ENCODE measurements at places on chromosomes 7 and 10.

DNA sequence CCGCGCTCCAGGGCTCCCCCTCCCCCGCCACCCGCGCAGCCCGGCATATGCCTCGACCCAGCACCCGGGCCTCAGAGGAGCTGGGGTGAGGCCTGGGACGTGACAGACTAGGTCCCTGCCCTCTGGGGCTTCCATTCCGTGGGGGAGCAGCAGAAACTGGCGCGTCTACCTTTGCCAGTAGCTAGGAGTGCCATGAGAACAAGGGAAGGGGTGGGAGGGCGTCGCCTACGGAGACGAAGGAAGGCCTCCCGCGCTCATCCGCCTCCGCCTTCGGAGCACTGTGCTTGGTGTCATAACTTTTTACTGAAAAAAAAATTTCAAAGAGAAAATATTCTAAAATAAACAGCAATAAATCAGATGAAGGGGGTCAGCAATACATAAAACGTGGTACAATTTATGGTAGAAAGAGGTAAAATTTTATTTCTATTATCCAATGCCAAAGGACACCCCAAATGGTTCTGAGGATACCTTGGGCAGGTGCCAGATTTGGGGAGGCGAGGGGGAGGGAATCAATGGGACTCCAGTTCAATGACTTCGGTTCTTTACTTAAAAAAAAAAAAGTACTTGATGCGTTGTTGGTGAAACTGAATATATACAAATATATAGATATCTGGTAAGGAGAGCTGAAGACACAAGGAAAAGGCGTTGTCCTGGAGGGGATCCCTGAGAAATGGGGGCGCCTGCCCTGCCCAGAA, 35.1 kb upstream of the GRID1 start:
- no peak for DNase-seq

GRCh38 chr7:72069263-72069662, 342.9 kb downstream of the CALN1 start:
- DNase-seq: no peak

- no peak for DNase-seq
Observed at GRCh38 chr10:43785252-43785651, 136.6 kb upstream of the ZNF32 start.

GRCh38 chr7:127751062-127751461, 99.1 kb downstream of the SND1 start:
- no peak for DNase-seq

DNA sequence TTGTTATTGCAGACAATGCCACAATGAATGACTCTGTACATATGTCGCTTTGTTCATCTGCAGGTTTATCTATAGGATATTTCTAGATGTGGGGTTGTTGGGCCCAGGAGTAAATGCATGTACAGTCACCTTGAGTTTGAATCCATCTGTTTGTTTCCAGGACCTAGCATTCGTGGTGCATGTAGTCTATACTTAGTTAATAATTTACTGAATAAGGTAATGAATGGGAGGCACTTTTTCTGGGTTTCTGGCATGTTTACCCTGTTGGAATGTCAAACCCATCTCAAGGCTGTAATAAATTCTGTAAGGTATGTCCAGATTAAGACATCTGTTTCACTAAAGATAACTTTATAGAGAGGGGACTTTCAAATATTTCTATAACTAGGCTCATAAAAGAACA, 23.5 kb downstream of the HECTD2 start:
- DNase-seq: no peak

Data from NCI-H1105 (cell line).